ENCODE measurements at places on chromosomes 6 and 20.
A peak's percentile ranks its signal among the peaks of the same experiment; 100 is the strongest.

DNA sequence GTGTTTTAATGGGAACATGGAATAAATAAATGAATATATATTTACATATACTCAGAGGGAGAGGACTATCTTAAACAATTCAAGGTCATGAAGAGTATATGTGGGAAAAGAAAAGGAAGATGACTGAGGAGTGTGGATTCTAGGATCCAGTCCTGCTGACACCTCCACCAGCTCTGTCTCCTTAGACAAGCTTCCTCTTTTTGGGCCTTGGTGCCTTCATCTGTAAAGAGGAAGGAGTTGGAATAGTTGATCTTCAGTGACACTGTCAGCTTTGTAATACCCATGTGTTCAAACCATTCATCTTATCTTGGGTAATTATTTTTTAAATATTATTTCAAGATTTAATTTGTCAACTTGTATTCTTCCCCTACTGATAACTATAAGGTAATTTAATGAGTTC is 338.0 kb downstream of the ADGRB3 start:
- DNase-seq, result no peak

DNA sequence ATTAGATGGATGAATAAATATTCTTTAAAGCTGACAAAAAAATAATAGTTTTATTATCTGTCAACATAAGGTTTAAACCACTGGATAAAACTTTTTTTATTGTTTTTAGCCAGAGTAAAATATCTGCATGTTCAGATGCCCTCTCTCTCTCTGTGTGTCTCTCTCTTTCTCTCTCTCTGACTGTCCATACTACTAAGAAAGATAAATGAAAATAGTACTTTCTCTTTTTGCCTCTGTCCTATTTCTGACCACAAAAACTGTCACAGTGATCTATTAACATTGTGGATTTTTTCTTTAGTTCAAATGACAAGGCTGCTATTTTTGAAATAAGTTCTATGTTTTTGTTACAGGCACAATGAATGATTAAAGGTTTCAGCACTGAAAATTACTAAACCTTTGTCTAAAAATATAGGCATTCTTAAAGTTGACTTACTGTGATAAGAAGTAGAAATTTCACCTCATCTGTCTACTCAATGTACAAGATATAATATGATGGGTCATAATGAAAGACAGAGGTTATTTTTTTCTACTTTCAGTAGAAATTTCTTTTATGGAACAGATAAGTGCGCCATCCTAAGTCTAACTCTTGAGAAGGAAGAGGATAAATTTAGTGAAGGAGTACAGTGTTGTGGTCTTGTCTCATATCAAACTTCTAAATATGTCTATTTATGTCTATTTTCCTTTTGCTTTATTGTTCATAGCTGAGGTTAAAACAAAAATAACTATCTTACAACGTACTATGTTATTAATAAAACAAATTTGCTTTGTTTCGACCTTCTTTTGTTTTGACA is 341.9 kb upstream of the EYS start:
- DNase-seq, result no peak

GRCh38 chr6:44528370-44528644 is 140.8 kb downstream of the CDC5L start:
- DNase-seq, result no peak

DNA sequence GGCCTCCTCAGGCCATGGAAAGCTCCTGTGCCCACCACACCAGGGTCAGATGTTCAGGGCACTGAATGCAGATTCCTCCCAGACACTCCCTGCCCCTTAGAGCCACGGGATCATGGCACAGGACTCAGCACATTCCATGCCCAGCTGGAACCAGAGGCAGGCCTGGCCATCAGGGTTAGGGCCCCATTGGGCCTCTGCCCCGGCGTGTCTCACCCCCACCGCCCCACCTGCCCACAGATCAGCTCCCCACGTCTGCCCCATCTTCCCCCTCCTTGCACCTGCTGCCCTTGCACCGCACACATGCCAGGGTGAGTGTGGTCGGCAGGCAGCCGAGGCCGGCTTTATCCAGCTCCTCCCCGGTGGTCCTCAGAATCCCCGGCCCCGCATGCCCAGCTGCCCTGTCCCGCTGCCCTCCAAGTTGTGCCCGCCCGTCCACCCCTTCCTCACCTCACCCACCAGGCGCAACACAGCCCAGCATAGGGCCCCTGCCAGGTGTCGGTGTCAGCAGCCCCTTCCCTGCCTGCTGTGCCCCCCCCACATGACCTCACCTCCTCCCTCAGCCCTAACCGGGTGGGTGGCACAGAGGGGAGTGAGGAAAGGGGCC is 2.2 kb upstream of the SRMS start:
- no peak for DNase-seq

DNA sequence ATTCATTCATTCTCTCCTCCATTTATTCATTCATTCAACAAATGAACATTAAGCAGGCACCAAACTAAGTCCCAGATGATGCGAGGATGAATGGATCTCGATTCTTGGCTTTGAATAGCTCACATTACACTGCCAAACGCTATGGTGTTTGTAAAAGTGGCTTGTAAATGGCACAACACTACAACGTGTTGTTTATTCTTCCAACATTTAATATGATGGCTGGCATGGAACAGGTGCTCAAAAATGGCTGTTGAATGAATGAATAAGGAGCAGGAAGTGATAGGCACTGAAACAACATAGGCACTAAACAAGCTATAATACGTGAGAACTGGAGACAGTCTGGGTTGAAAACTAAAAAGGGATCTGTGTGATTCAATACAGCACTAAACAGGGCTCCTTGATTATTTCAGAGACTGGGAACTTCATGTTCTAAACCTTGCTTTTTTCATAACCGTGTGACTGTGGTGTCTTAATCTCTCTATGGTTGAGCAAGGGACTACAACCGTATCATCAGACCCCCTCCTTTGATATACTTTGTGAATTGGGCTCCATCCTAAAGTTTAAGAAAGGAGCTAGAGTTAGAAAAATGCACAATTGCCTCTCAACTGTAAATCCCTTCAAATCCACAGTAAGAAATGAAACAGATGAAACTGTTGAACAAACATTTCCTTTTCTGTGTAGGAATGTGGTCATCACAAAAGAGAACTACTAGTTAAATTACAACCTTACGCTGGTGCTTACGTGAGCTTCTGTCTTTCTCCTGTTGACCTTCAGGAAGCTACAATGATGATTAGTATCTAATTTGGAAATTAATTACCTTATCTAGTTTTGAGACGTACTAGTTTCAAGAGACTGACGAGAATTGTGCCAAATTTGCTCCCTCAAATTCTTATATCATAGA is 16.9 kb upstream of the SLC16A10 start:
- no peak for DNase-seq

GRCh38 chr6:101083533-101084175 is 202.5 kb upstream of the ASCC3 start:
- DNase-seq, result no peak

DNA sequence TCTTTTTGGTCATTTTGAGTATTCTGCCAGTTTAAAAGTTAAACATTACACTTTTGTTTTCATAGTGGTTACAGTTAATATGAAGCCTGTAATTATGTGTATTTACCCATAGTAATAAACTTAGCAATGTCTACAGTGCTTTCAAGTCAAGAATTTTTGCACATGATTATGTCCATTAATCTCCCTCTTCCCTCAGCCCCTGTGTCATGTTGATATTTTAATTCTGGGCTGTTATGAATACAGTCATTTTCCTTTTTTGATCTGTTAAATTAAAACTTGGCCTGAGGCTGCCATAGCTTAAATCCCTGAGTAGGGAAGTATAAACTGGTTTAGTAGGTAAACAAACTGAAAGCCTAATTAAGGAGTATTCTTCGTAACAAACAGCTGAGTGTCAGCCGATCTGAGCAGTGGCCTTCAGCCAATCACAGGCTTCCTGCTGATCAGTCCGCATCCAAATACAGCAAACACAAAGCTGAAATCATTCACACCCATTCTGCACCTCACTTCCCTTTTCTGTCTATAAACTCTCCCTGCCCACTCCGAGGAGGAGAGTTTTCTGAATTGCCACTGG is 9.5 kb upstream of the SFT2D1 start:
- DNase-seq, result no peak

DNA sequence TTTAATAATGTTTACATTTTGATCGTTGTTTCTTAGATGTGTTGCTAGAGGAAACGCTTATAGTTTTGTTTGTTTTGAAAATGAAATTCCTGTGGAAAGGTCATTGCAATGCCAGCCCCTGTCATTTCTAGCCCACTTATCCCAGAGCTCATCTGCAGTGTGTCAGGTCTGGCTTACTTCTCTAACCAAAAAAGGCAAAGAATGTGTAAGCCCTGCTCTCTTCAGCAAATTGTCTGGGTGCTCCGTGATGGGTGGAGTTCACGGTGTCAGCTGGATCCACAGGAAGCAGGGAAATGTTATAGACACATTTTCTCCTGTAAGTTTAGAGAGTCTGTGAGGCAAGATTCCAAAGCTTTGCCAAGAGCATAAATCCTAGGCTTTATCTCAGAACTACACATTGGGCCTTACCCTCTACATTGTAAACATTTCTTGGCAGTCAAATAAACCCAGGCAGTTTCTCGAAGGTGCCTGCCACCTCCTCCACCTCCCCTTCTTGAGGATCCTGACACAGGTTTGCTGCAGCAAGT is 50.9 kb downstream of the RPRD1B start:
- no peak for DNase-seq

GRCh38 chr6:7219310-7219709 is 93.7 kb downstream of the SSR1 start:
- DNase-seq, result no peak

GRCh38 chr6:110485491-110485890 is 9.1 kb upstream of the SLC22A16 start:
- DNase-seq, result no peak

- no peak for DNase-seq
These were observed 121.2 kb downstream of the PTPRT start for GRCh38 chr20:43068482-43068881.

DNA sequence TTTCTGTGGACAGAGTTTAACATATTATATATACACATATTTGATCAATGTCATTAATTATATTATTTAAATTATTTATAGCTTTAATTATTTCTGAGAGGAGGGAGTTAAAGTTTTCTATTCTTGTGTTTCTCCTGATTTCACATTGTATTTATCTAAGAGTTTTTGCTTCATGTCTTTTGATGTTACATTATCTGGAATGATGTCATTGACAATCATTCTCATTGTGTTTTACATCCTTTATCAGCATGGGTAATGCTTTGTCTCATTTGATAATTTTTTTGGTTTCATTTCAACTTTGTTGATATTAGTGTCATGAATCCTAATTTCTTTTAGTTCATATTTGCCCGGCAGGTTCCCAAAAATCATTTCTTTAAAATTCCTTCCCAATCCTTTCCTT is 56.7 kb upstream of the TOX2 start:
- DNase-seq, result no peak

- DNase-seq, result no peak
These were observed 621 bp downstream of the GPR63 start for GRCh38 chr6:96836631-96837080.

GRCh38 chr6:149149653-149150052 is 167.9 kb upstream of the TAB2 start:
- DNase-seq, result no peak

GRCh38 chr6:9537381-9537780 is 877.5 kb downstream of the TFAP2A start:
- no peak for DNase-seq

DNA sequence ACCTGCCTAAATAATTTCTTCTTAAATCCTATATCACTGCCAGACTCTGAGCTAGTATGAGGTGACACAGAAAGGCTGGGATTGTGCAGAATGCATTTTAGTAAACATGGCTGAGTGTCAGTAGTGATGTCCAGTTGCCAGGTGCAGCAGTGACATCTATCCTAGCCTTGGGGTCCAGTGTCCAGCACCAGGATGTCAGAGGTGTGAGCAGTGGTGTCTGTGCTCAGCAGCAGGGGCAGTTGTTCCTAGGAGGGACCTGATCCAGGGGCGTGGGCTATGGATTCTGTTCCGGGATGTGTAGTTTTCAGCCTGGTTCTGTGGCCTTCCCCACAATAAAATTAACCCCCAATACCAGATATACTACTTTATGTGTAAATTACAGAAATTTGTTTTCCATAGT is 6.0 kb downstream of the HLA-C start:
- DNase-seq, result no peak

DNA sequence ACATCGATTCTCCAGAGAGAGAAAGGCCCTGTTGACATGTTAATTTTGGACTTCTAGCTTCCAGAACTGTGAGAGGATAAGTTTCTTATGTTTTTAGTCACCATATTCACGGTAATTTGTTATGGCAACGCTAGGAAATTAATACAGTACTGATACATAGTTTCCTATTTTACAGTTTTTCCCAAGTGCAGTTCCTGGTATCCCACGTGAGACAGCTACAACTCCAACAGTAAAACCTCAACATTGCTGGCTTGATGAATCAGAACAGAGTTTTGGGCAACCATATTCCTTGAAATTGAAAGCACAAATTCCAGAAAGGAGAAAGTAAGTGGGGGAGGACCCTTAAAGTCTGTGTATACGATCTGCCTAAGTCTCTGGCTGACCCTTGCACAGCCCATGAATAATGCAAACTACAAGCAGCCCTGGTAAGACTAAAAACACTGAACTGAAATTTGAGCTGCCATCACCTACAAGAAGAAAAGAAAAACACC is 505.1 kb upstream of the NRSN1 start:
- DNase-seq, result no peak

DNA sequence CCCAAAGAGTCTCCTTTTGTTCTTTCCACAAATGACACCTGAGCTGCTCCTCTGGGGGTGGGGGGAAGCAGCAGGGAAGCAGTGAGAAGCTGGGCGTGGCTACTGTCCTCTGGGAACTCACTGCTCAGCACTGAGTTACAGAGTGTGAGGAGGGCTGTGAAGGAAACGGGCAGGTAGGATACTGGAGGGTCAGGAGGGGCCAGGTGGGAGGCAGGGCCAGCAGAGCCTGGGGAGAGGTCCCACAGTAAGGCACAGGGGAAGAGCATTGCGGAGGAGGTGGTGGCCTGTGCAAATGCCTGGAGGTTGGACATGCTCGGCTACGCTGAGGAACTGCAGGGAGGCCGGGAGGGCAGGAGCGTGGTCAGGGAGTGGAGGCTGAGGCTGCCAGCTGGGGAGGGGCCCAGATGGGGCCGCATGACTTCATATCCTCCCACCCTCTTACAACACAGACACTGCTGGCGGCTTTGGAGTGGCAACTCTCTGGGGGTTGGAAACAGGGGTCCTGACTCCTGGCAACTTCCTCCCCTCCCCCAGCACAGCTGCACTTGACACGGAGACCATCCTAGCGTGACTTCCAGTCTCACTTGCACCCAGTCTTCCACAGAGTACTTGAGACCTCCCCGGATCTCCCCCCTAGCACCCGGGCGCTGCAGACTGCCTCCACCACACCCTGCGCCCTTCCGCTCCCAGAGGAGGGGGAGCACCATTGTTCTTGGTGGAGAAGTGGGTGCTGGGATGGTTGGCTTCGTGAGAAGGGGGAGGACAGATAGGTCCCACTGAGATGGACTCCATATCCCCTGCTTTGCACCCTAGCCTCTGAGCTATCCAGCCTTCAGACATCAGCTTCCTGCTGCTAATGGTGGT is 34.2 kb downstream of the RBM38 start:
- no peak for DNase-seq

- DNase-seq, result peak; percentile 19
These were observed 22.7 kb upstream of the TMEM181 start for GRCh38 chr6:158536891-158537798.

Data from stimulated activated CD4-positive, alpha-beta T cell treated with anti-CD3 and anti-CD28 coated beads, Interleukin-1b, Interleukin-23, amount 100 ng/mL, for 4 hours (primary cell).